IMR-90 (cell line): ENCODE measurements at places on chromosomes 3 and 15.

- no peak for DNase-seq
These were observed 153.3 kb downstream of the ULK4 start for GRCh38 chr3:41808618-41809017.

DNA sequence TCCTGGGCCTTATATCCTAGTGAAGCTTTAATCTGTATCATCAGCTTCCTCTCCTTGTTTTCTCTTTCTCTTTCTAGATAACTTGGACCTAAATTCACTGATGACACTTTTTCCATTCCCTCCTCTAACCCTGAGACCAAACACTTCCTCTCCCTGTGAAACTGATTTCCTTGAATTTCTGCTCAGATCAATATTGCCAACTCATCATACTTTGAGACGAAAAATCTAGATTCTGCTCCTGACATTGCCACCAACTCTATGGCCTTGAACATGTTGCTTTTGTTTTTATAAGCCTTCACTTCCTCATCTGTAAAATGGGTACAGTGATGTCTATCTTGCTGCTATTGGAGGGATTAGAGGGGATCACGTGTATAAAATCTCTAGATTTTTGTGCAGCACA lies 42.7 kb upstream of the RASGRF1 start:
- DNase-seq = no peak

- no peak for DNase-seq
These were observed 91.5 kb upstream of the MEF2A start for GRCh38 chr15:99473981-99474906.

DNA sequence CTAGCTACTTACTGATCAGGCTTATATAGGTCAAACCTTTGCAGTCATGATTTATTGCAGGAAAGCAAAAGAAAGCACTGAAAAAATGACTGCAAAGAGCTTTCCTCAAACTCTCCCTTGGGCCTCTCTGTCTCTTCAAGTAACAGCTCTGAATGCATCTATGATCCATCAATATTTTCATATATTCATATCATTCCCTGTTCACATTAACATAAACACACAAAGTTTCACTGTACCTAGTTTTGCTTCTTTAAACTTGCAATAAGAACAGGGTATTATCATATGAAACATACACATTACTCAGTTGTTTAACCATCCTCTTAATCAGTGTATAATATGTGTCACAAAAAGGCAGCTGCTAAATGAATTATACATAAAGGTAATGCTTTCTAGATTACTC lies 107.9 kb upstream of the ARL6 start:
- no peak for DNase-seq

DNA sequence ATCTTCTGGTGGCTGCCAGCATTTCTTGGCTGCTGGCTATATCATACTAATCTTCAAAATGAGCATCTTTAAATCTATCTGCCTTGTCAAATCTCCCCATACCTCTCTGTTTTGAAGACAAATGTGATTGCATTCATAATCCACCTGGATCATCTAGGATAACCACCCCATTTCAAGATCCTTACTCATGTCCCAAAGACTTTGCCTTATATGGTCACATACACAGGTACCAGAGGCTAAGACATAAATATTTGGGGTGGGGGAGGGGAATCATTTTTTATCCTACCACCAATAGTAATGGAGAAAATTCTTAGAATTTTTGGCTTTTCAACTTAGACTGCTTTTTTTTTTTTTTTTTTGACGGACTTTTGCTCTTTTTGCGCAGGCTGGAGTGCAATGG lies 970.8 kb downstream of the PLOD2 start:
- DNase-seq = no peak

DNA sequence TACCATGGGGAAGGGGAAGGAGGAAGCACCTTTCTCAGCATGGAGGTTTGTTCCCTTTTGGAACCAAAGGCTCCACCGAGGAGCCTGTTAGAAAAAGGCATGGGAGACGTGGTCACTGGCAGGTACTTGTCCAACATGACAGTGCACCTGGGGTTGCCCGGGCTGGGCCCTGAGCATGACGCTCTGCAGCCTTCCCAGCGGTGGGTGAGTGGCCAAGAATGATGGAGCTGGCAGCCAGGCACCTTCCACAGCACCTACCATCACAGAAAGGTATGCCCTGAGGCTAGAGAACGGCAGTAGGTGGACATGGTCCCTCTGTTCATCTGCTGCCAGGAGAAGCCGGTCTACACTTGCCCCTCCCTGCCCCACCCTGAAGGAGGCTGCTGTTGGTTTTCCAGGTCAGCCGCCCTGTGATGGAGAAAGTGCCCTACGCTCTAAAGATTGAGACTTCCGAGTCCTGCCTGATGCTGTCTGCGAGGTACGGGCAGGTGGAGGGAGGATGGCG lies 29.0 kb upstream of the NR2C2 start:
- DNase-seq = no peak

GRCh38 chr15:41490355-41490754 lies 3.3 kb upstream of the ITPKA start:
- peak; percentile 99 for DNase-seq

- peak; percentile 92 for DNase-seq
These were observed 13.9 kb downstream of the ELL3 start for GRCh38 chr15:43762824-43763223.

- DNase-seq = peak; percentile 82
These were observed 48.1 kb downstream of the ALCAM start for GRCh38 chr3:105414841-105415240.

DNA sequence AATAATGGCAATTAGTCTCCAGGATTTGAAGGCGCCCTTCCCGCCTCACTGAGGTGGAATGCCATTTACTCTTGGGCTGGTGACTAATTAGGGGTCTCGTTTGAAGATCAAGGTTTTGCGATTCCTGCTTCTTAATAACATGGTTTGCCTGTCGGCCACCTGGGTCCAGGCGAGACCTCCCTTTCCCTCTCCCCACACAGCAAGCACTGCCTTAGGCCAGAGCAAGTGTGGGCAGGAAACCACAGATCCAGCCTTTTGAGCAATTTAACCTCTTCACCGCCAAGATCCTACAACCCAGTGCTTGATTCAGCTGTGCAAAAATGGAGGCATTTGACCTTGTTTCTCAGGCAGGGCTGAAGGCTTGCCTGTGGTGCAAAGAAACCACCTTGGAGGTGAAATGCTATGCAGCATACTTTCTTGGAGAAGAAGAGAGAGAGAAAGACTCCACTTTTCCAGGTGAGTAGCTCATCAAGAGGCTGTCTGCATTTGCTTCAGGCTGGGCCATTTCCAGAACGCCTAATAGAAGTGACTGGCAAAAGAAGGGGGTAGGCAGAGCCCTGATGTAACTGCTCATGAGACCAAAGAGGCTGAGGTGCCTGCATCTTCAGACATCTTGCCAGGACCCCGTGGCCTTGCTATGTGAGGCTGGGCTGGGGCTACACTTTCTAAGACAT lies 34.1 kb upstream of the WNT5A start:
- DNase-seq = no peak

- DNase-seq = no peak
These were observed 10.0 kb upstream of the ELP6 start for GRCh38 chr3:47523310-47524073.

DNA sequence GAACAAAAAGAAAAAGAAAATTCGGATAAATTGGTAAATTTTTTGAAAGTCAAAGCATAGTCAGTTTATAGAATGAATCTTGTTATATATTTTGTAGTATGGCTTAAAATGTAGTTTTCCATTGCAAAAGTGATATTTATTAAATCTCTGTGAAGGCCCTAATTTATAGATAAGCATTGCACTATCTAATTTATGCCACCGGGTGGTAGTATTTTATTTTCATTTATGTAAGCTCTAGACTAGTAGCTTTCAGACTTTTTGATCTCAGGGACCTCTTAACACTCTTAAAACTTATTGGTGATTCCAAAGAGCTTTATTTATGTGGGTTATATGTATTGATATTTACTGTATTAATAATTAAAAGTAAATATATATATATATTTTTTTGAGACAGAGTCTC lies 133.9 kb upstream of the LRRFIP2 start:
- DNase-seq = peak; percentile 27

GRCh38 chr3:27573780-27574437 lies 89.7 kb upstream of the SLC4A7 start:
- peak; percentile 52 for DNase-seq

DNA sequence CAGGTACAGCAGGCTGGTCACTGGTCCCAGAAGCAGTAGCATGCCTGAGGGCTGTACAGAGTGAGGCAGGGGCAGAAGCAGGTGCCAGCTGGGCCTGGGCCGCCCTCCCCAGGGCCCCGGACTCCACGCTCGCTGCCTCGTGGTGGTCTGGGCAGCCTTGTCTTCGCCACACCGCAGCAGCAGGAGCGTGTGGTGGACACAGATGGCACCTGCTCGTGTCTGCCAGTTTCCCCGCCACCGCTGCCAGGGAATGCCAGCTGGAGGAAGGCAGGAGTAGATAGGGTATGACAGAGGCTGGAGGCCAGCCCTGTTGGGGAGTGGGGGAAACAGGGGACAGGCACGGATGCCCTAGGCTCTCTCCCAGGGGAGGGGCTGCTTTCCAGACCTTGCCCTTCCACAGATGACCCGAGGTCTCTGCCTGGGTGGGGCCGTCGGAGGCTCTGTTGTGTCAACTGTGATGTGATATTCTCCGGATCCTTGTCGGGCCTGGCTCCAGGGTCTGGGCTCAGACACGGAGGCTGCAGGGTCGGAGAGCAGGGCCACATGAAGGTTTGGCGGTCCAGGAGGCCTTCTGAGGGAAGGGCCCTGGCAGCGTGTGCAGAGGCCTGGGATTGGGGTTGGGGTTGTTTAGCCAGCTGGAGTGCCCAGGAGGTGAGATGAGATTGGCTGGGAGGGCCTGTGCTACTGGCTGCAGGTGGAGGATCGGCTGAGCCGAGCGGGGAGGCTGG lies 33.6 kb downstream of the GOLGA6L10 start:
- DNase-seq = no peak

DNA sequence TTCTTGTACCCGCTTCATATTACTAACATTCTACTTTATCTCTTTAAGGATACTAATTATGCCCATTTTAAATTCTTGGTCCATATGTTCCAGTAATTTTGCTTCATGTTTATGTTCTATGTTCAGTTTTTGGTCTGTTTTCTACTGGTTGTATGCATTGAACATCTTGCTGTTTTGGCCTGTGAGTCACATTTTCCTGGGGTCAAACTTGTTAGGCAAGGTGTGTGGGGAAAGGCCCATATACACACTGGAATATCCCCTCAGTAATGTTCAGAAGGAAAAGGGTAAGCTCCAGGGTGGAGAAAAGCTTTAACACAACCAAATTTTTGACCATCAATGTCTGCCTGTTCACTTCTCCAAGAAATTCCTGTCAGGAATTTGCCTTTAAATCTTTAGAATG lies 337.7 kb downstream of the SLC9A9 start:
- DNase-seq = no peak
